ENCODE measurements at places on chromosomes 11 and 22.

- no peak for DNase-seq
These were observed 20.3 kb downstream of the ALG9 start for GRCh38 chr11:111851067-111851466.

- no peak for DNase-seq
These were observed 4.4 kb upstream of the RNF169 start for GRCh38 chr11:74744277-74744676.

DNA sequence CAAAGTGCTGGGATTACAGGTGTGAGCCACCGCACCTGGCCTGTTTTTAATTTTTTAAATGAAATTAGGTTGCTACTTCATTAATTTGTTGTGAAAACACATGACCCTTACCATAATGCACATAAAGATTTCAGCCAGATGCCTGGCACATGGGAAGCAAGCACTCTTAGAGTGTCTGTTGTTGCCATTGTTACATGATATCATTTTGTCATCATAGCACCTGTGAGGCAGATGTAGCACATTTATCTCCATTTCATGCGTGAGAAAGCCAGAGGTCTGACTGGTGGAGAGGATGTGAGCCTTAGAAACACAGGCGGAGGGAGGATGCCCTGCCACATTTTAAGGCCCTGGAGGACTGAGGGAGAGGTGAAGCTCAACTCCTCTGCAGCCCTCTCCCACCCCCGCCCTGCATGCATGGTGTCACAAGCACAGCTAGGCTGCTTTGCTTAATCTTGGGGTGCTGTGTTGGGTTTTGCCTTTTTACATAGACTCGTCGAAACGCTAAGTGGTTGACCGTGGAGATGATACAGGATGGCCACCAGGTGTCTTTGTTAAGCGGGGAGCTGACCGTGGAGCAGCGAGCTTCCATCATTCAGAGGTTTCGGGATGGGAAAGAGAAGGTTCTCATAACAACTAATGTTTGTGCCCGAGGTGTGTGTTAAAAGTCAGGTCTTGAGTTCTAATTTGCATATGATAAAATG is 14.0 kb downstream of the DDX25 start:
- no peak for DNase-seq

DNA sequence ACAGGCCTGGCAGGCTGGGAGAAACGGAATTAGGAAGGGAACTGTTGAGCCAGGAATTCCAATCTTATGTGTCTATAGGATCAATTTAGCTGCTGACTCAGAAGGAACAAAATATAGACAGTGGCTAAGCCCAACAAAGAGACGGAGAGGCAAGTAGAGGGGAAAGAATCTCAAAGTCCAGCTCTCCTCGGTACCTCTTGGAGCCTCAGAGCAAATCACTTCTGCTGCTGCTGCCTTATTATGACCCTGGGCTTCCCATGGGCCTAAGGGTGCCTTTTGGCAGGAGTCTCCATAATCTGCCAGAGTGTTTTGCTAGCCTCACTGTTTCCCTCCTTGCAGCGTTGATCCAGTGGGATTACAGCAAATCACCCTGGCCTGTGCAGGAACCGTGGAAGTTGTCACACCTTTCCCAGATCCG is 31.7 kb downstream of the PAX6 start:
- peak; percentile 24 for DNase-seq

- DNase-seq, result no peak
These were observed at the start of gene TYMP for GRCh38 chr22:50529897-50530579. TSS of gene TYMP (minus strand) at chr22:50530012. CDS start at chr22:50529709, 303 bp downstream.

GRCh38 chr11:35918716-35919115 is 25.1 kb upstream of the LDLRAD3 start:
- no peak for DNase-seq

DNA sequence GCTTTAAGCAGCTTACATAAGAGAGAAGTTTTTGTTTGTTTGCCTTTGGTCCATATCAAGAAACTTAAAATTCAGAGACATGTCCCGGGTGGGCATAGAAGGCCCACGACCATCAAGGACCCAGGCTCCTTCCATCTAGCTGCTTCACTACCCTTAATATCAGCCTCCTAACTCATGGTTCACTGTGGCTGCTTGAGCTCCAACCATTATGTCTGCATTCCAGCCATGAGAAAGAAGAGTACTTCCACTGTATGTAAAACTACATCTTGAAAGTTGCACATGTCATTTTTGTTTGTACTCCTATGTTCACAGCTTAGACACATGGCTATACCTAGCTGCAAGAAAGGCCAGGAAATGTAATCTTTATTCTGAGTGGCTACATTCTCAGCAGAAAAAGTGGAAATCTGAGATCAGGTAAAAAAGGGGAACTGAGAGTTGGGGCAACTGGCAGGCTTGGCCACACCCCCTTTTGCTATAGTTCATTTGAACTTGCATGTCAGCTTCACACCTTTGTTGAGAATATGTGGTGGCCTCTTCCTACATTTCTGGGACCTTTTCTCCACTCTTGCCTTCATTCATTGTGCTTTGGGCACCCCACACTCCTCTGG is 81.3 kb upstream of the TP53I11 start:
- no peak for DNase-seq
